Foreskin melanocyte (primary cell): ENCODE measurements at places on chromosomes 6 and 20.

DNA sequence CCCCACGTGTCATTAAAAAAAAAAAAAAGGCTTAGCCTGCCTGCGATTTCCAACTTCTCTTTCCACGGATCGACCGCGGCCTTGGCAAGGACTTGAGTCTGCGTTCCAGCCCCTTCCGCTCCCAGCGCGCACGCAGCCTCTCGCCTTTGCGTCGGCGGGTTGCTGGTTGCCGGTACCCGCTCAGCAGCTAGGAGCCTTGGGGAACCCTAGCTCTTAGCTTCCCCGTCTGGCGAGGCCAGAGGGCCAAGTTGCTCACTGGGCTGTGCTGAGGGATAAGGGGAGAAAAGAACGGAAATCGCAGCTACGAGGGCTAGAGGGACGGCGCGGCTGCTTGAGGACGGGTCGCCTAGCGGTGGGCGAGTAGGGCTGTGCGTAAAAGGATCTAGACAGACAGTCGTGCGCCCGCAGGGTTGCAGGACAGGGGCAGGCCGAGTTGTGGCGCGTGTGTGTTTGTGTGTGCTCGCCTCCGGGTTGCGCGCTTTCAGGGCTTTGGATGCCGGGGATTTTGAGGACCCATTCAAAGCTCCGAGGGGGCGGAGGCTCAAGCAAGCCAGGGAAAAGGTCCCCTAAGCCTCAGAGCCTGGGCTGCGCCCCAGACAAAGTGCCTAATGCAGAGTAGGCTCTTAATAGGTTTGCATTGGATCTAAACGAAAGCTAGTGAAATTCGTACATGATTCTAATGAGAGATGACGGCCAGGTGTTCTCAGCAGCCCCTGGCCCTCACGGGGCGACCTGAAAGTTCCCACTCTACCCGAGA lies 40.5 kb upstream of the OSTM1 start:
- DNase-seq: no peak

- peak; percentile 4 for DNase-seq
Measured at GRCh38 chr6:85126485-85127167, 323.3 kb upstream of the NT5E start.

DNA sequence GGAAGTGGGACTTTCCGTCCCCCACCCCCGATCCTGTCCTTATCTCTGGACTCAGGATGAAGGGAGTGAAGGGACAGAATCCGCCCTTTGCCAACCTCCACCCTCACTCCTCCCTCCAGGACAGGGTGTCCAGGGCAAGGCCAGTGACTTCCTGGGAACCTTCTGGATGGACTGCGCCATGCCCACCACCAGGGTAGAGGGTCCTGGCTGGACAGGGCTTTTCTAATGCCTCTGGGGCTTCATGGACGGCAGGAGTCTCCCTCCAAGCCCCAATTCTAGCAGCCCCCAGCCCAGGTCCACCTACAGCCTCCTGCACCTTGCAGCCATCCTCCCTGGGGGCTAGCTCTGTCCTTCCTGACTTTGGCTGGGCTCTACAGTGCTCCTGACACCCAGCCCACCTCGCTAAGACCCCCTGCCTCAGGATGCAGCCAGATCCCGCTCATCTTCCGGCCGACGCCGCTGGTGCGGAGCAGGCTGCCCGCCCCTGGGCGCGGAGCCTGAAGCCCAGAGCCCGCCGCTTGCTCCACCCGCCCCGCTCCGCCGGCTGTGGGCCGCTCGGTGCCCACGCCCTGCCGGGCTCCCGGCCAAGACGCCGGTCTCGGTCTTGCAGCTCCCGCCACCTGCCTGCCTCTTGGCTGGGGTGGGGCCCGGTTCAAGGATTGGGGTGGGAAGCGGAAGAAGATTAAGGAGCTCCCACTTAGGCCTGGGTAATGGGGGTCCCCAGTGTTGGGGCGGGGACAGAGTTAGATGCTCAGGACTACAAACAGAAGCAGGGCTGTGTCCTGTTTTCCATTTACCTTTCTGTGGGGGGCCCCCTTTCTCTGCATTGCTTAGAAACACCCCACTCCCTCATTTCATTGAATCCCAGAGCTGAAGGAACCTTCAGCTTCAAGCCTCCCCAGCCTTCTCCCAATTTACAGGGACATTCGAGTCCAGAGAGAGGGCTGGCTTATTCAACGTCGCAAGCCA lies 72.8 kb downstream of the MDGA1 start:
- no peak for DNase-seq

GRCh38 chr20:63102721-63103375 lies 96.1 kb upstream of the BHLHE23 start:
- DNase-seq: peak; percentile 2

DNA sequence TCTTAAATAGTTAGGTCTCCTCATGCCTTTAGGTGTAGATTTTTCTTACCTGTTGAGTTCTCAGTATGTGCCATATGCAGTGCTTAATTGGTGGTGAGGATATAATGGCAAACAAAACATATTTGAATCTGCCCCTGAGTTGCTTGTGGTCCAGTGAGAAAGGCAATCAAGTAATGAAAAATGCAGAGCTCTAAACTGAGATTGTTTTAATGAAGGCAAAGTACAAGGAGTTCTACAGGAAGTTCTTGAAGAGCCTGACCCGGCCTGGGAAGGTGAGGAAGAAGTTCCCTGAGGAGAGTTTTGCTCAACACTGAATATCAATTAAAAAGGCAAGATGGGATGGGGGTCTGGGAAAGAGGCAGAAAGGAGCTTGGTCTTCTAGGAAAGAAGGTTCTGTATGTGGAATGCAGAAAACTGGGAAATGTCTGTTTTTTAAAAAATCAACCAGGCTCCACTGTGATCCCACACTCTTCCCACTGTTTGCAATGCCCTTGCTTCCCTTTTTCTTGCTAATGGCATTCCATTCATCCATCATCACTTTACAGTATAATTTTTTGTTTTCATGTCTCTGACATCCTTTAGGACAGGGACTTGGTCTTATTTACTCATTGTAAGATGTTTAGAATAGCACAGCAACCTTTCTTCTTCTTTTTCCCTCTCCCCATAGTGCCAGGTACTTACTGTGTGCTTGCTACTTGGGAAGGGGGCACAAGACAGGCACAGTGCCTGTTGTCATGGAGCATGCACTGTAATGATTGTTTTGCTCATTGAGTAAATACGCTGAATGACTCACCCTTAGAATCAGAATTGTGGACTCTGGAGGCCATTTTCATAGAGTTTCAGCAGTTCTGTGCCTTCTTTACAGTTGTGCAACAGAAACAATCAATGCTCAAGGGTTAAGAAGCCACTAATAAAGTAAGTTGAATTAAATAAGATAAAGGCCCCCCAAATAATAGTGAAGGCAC lies 64.3 kb downstream of the ANKS1A start:
- DNase-seq: no peak

DNA sequence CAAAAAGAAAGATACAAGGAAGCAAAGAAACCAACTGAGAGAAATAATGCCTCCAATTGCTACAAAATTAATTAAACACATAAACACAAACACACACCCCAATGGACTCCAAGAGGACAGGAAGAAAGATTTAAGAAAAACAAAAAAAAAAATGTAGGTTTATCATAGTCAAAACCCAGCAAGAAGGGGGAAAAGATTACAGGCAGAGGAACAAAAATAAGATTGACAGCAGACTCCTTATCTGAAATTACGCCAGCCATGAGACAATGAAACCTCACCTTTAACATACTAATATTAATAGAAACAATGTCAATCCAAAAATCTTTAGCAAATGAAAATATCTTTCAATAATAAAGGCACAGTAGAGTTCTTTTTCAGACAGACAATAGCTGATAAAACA lies 155.8 kb downstream of the RNGTT start:
- DNase-seq: no peak

DNA sequence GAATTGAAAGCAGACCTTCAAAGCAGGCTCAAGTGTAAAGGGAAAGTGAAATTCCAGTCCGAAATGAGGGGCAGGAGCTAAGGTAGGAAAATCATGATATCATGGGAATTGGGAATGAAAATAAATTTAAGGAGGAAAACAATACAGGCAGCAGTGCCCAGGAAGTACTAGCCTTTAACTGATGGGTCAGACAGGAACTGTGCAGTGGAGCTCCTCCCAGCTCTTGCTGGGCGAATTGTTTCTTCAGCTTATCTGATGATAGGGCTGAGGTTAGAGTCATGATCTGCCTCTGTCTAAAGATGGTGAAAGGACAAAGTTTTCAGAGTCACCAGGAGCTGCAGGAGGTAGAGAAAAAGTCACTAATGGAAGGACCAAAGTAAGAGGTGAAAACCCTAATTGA lies 457.9 kb upstream of the PTCHD4 start:
- DNase-seq: no peak

DNA sequence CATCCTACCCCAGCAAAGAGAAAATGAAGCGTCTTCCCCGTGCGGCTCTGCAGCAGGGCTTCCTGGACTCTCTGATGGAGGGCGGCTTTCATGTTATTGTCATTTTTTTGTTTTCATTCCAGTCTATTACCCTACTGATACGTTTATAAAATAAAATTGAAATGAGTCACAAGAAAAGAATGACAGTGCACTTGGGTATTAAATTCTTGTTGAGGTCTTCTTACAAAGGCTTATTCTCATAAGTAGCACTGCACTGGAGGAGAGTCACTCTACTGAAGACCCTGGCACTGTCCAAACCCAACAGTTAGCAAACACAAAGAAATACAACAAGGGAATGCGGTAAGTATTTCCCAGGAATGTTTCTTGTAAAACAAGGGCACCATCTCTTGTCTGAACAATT lies 379.3 kb downstream of the MAFB start:
- peak; percentile 27 for DNase-seq

DNA sequence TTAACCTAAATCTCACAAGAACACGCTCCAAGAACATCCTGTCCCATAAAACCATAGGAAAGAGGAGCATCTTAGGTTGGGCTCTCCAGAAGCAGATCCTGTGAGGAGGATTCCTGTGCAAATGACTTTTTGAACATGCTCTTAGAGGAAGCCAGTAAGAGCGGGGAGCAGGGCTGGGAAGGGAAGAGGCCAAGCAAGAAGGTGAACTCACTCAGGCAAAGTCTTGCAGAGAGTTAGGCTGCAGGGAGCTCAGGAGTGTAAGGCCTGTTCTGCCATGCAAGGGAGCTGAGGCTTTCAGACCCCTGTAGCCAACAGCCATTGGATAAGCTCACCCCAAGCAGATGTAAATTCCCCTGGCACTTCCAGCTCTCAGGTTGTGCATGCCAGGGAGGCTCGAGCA lies 63.6 kb upstream of the LY86 start:
- DNase-seq: no peak

DNA sequence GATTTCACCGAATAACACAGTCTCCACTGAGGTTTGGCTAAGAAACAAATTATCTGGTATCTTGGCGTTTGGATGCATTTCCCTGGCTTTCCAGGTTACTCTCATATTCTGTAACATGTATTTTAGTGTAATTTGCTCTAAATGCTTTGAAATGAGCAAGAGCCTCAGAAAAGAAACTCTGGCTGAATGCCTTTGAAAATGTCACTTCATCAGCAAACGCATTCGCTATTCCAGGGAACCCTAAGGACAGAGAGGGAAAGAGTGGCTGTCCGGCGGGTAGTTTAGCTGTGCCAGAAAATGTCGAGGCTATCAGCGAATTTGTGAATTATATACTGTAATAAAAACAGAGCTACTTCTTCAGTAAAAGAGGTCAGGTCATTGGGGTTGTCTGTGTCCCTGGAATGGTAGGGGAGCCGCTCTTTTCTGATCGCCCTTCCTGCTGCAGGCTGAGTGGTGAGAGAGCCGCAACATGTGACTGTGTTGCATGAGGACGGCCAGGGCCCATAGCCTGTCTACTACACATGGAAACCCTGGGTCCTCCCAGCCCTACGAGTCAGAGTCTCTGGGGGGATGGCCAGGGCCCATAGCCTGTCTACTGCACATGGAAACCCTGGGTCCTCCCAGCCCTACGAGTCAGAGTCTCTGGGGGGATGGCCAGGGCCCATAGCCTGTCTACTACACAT lies 57.3 kb downstream of the SMOC2 start:
- no peak for DNase-seq

DNA sequence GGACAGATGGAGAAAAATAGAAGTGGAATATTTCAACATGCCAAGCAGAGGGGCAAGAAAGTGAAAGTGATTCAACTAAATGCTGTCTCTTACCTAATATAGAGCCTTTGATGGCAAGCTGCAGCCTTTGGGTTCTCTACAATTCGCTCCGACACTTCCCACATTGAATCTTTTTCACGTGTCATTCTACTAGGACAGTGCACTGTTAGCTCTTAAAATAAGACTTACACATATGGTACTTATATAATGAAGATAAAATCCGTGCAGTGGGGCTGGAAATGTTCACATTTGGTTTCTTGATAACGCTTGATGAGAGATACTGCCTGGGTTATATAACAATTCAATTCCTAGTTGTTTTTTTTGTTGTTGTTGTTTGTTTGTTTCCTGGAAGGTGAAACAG lies 502.4 kb downstream of the LMBRD1 start:
- no peak for DNase-seq

DNA sequence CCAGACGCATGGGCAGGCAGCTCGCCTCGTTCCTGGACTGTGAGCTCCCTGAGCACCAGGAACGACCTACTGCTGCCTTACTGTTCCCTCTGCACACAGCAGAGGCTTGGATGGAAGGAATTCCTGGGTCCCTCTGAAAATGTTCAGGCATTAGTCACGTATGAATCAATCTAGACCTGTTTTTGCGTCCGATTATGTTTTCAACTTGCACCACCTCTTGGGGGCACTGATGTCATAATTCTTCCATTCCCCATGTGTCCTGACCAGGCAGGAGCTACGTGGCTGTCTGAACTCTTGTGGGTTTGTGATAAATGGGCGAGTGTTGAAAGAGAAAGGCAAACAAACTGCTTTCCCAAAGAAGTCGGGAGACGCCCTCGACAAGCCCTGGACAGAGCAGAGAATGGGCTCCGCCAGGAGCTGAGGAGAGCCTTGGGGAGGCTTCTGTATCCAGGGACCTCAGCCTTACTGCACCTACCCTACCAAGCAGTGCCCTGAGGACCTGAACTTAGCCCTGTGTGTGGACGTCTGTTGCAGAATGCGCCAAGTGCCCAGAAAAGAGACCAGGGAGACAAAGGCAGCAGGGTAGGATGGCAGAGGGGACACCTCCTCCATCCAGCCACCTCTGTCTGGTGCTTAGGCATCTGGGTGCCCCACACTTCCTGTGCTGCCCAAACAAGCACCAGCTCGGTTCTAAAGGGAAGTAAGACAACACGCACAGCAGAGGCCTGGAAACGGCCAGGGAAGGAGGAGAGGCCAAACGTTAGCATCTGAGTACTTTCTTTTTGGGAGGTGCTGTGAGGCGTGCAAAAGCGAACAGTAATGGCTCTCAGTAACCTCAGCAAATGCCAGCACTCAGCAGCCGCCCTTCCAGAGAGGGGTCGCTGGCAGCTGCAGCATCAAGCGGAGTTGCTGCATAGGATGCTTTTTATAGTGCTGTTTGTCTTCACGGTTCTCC lies 124.2 kb downstream of the LY86 start:
- no peak for DNase-seq

DNA sequence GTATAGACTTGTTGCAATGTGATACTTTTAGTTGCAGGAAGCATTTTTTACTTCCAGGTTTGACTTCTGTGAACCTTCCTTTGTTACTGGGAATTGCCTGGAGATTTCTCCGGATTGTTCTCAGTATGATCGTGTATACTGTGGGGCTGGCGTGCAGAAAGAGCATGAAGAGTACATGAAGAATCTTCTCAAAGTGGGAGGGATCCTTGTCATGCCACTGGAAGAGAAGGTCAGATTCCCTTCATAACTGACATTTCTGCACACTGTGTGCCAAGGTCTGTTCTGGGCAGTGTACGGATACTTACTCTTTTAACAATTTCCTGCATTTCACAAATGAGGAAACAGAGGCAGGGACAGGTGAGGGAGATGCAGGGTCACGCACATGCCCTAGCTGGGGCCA lies 9.7 kb downstream of the PCMTD2 start:
- DNase-seq: no peak

- peak; percentile 96 for DNase-seq
Measured at GRCh38 chr6:73695619-73696421, at the start of gene CD109. Gene CD109 (plus strand): TSS chr6:73696203. CDS start chr6:73696216, 13 bp downstream.
